ENCODE measurements at places on chromosomes 3 and 15.

- DNase-seq = no peak
Observed at GRCh38 chr3:9403463-9403862, 6.0 kb downstream of the SETD5 start.

DNA sequence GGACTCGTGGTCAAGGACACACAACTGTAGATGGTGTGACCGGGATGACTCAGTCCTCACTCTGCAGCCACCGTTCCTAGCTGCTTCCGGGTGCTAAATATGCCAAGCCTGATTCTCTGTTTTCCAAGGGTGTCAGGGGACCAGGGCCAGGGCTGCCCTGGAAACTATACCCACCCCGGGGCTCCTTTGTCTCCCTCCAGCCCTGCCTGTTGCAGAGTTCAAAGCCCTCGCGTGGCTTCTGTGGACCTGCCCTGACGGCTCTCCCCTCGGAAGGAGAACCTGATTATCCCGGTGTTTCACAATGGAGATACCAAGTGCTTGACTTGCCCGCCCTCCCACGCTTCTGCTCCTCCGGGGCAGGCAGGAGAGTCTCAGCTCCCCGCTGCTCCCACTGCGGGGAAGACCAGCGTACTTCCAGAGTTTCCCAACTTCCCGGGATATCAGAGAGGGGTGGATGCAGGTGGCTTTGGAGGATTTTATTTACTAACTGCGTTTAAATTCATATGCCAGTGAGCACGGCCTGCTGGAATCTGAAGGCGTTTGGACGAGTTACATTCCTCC, 125.0 kb downstream of the ASB7 start:
- no peak for DNase-seq

- no peak for DNase-seq
Observed at GRCh38 chr3:98875535-98875934, 26.0 kb downstream of the DCBLD2 start.

GRCh38 chr3:40652072-40652471, 127.3 kb downstream of the ZNF621 start:
- no peak for DNase-seq

GRCh38 chr3:175336406-175337133, 477.4 kb downstream of the NAALADL2 start:
- no peak for DNase-seq
